ENCODE measurements at places on chromosomes 16 and 17.

- no peak for DNase-seq
Measured at GRCh38 chr17:81665205-81666091, 957 bp downstream of the OXLD1 start.

- DNase-seq: no peak
Measured at GRCh38 chr17:28055546-28056275, 13.2 kb downstream of the NLK start.

- DNase-seq: no peak
Measured at GRCh38 chr17:67435122-67435521, 58.0 kb downstream of the PITPNC1 start.

GRCh38 chr17:50770346-50770745 lies 3.0 kb upstream of the ANKRD40CL start:
- no peak for DNase-seq

GRCh38 chr16:4452674-4453073 lies 21.8 kb downstream of the NMRAL1 start:
- DNase-seq: no peak

Measured in activated CD4-positive, alpha-beta T cell treated with anti-CD3 and anti-CD28 coated beads for 1 hour (primary cell).